ENCODE measurements at places on chromosomes 6 and 20.

- no peak for DNase-seq
These were observed 801.0 kb upstream of the CITED2 start for GRCh38 chr6:140175486-140175885.

DNA sequence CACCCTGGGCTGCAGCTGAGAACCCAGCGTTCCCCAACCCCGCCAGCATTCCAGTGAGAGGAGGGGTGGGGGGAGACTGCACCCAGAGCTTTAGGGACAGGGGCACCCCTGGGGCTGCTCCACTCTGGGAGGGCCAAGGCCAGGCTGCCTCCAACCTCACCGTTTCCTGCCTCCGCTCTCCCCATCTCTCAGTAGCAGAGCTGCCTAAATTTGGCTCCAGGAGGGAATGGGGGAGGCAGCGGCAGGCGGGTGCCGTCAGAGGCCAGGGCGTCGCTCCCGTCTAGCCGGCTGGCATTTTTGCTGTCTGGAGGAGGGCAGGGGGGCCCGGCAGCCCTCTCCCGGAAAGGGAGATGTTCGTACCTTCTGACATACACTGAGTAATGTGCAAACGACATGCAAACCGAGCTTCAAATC lies 46.6 kb downstream of the NOL4L start:
- no peak for DNase-seq

DNA sequence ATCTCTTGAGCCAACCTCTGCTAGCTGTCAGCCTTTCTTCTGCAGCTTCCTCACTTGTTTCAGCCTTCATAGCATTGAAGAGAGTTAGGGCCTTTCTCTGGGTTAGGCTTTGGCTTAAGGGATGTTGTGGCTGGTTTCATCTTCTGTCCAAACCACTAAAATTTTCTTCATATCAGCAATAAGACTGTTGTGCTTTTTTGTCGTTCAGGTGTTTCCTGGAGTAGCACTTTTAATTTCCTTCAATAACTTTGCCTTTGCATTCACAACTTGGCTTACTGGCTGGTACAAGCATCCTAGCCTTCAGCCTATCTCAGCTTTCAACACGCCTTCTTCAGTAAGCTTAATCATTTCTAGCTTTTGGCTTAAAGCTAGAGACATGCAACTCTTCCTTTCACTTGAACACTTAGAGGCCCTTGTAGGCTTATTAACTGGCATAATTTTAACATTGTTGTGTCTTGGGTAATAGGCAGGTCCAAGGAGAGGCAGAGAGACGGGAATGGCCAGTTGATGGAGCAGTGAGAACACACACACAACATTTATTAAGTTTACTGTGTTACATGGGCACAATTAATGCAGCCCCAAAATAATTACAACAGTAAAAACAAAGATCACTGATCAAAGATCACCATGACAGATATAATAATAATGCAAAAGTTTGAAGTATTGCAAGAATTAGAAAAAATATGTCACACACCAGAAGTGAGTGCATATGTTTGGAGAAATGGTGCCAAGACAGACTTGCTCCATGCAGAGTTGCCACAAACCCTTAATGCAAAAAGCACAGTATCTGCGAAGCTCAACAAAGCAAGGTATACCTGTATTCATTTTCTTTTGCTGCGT lies 98.6 kb downstream of the HIVEP1 start:
- no peak for DNase-seq

- no peak for DNase-seq
These were observed 118.4 kb upstream of the LY86 start for GRCh38 chr6:6470123-6470522.

DNA sequence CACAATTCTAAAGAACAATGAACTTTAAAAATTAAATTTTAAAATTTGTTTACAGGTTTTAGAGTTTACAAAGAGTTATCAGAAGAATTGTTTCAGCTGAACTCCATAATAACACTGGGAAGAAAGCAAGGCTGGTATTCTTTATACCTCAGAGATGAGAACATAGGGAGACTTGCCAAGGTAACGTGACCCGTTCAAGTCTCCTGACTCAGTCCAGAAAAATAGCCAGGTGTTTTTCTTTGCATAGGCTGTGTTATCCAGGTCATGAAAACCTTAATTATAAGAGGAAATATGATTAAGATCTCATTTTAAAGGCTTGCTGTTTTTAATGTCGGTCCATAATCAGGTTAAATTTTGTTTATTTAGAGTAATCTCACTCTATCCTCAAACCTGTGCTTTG lies 8.5 kb upstream of the C6orf141 start:
- DNase-seq, result no peak

GRCh38 chr6:136526937-136527336 lies 23.3 kb downstream of the MAP7 start:
- DNase-seq, result no peak

DNA sequence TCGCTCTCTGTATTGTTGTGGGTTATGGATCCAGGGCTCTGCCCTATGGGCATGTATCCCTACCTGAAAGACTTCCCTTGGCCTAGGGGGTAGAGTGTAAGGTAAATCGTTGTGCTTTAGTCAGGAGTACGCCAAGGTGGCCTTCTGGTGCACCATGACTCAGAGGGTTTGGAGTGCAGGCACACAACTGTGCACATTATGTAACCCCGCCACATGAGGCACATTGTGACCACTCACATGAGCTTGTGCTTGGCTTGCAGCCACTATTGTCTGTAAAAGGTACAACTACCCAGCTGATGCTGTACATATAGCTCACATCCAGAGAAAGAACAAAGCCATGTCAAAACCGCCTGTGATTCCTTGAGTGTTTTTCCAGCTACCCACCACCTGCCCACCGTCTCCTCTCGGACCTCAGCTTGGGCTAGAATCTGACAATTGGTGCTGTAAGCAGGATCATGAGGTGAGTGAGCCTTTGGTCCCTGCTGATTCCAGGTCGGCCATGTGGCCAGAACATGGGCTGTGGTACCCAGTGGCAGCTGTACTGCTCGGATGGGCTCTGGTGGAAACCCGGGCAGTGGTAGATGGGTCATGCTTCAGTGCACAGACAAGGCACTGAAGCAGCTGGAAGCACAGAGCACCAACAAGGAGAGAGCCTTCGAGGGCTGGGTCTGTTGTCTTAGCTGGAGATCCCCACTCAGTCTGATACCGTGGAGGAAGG lies 33.8 kb downstream of the HDDC2 start:
- no peak for DNase-seq

- DNase-seq, result no peak
These were observed 27.2 kb upstream of the HMGN3 start for GRCh38 chr6:79261666-79262065.

GRCh38 chr20:22944062-22944461 lies 91.0 kb upstream of the SSTR4 start:
- no peak for DNase-seq

DNA sequence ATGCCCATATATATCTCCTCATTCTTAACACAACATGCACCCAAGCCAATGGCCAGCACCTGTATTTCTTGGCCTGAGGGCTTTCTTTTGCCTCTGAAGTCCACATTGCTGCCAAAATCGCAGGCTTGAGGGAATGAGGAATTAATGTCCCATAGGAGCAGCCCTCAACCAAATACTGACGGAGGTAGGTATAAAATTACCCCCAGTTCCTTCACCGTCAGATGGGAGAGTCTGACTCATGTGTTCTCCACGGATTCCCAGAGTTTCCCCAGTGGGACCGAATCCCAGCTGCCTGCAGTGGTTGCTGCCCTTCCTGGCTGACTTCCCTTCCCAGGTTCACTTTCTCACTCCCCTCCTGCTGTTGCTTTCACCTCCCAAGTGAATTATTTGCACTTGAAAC lies 602.2 kb upstream of the NOX3 start:
- no peak for DNase-seq

- DNase-seq, result no peak
These were observed 798.5 kb upstream of the EPHA7 start for GRCh38 chr6:94217836-94218235.

DNA sequence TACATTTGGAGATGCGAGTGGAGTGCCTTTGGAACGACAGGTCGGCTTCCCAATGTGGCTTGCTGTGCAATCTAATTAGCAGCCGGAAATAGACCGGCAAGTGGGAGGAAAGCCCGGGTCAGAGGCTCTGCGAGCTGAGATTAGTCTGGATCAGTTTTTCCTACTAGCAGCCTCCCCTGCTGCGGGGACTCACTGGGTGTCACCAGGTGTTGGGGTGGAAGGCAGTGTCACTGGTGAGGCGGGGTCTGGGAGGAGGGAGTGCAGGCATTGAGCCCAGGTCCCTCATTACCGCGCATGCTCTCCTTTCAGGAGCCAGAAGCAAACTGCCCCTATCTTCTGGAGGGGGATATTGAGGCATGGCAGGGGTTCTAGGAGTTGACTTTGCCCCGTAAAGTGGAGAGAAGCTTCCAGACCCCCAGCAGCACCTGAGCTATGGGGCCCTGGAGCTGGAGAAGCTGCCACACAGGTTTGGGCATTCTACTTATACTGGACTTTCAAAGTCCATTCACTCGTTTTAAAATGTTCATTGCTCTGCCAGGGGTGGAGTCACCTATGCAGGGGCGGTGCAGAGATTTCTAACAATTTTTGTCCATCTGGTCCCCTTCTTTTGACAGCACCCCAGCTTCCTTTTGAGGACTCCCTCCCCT lies 11.0 kb downstream of the SULF2 start:
- no peak for DNase-seq

DNA sequence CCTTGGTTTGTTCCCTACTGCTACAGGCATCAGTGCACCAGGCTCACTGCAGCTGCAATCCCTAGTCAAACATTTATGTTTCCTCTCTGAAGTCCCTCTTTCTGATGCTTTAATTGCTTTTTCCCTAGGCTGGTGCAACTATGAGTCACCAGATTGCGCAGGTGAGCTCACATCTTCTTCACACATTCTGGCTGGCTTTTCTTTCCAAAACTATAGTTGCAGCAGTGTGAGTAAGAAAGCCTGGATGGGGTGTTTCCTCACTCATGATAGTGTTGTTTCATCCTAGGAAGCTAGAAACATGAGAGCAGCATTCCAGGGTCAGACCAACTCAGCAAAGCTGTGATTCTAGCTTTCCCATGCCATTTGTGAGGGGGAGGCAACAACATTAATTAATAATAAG lies 296.4 kb downstream of the PAX1 start:
- no peak for DNase-seq

Data from AG09309 (cell line).